ENCODE measurements at places on chromosomes 12 and 14.
A peak's percentile ranks its signal among the peaks of the same experiment; 100 is the strongest.

DNA sequence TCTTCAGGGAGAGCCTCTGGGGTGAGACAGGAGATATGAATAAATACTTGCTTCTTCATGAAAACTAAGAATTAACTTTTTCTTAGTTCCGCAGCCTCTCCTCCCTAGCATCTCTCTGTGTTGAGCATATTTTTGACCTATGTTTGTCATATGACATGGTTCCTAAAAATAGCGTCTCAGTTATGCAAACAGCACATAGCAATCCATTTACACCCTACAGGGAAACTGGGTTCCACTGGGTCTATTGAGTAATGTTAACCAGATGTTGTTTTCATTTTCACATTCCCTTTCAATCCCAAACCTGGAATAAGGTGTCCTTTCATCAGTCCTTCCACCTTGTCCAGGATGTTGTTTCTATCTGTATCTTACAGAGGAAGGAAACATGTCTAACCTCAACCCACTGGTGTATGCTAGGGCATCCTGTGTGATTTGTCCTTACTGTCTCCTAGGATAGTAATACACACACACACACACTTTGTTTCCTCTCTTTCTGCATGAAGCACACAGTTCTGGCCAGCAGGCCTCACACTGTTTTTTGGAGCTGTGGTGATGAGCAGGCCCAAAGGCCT is 1543.5 kb downstream of the AACS start:
- DNase-seq, result peak; percentile 28

DNA sequence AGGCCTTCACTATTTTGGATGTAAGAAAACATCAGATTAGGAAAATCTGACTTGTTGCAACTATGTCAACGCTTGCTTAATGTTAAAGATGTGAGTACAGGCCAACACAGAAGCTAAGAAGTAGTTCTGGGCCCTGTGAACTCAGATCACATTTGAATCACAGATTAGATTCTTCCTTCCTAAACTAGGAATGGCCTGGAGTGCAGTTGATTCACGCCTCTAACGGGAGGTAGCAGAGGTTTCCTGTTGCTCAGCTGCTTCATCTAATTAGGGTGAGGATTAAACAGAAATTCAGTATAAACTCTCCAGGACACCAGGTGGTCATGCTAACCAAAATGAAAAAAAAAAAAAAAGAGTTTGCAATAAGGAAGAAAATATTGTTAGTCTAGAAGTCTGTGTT is 314.3 kb downstream of the TRHDE start:
- no peak for DNase-seq

DNA sequence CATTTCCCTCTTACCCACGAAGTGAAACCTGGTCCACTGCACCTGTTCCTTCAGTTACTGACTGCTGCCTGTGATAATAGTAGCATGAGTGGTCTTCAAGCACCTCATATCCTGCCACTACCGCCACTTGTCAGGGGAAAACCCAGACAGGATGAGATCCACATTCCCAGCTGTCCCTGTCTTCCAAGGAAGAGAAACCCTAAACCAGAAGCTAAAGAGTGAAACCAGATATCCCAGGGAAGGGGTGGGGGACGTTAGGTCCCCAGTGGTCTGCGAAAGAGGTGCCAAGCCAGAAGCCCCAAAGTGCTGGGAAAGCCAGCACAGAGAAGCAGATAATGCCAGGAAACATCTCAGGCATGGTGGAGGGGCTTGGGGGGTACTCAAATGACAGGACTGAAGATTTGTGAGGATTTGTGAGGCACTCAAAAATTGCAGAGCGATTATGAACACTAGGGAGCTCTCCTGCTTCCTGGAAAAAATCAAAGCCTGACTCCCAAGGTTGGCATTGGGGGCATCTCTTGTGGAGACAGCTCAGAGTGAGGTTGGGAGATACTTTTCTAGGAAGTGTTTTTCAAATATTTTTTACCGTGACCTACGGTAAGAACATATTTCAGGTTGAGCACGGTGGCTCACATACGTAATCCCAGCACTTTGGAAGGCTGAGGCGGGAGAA is 77.9 kb downstream of the TMEM30B start:
- no peak for DNase-seq

DNA sequence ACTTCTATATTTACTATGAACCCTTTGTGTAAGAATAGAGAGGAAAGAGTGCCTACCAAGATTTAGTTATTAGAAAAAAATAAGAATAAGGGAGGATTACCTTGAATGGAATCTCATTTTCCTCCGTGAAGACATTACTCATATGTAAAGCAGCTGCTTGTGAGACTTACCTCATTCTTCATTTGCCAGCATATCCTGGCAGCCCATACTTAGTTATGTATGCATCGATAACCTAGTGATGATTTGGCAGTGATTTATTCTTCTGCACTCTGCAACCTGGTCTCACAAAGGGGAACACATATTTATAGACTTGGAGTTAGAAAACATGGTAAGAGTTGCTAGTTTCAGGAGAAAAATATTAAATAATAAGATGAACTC is 56.8 kb downstream of the LRFN5 start:
- no peak for DNase-seq

GRCh38 chr14:56073799-56074198 is 44.4 kb upstream of the PELI2 start:
- no peak for DNase-seq

DNA sequence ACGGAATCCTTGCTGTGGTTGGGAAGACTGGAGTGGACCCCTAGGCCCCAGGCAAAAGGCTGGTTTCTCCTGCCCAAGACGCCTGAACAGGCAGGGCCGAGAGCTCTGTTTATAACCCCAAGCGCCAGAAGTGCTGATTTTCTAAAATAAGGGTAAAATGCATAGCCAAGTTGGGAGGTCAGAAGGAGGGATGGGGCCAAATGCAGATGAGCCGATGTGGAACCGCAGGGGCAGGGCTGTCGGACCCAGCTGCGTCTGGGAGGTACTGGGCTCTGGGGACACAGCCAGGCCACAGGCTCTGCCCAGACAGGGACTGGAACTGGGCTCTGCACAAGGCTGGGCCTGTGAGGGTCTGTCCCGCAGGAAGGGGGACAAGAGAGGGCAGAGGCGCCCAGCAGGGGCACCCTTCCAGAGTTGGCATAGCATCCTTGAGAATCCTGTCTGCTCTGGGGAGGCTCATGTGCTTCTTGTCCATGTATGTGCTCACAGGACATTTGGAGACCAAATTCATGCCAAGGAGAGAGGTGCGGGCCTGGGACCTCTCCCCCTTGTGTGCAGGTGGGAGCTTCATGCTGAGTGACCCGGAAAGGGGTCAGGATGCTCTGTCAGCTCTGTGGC is 49.1 kb downstream of the JAG2 start:
- DNase-seq, result no peak

- DNase-seq, result no peak
Measured at GRCh38 chr14:35814371-35815005, 5.4 kb upstream of the RALGAPA1 start.

GRCh38 chr12:43277651-43278540 is 274.1 kb downstream of the ADAMTS20 start:
- no peak for DNase-seq

DNA sequence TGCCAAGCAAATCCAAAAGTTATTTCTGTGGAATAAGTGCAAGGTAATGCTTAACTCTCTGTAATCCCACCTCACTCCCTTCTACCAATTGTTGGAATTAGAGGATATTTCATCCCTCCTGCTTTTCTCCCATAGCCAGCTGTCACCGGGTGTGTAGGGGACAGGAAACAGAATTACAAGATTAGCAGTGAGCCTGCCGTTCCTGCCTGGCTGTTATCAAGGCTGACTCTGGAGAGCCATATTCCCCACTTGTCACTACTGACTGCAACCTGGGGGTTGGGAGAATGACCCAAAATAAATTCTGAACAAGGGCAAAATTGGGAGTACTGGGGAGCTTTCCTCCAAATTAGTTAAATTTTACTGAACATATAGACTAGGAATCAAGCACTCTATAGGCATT is 24.8 kb downstream of the TBX5 start:
- DNase-seq, result no peak

GRCh38 chr12:4056910-4057845 is 184.0 kb upstream of the PARP11 start:
- DNase-seq, result no peak
